Fibroblast of skin of back (primary cell): ENCODE measurements at places on chromosomes 5 and 9.
A peak's percentile ranks its signal among the peaks of the same experiment; 100 is the strongest.

- no peak for DNase-seq
These were observed 5.2 kb downstream of the PPP2R2B start for GRCh38 chr5:146873186-146873917.

GRCh38 chr5:14977058-14977685 is 105.6 kb upstream of the ANKH start:
- no peak for DNase-seq

DNA sequence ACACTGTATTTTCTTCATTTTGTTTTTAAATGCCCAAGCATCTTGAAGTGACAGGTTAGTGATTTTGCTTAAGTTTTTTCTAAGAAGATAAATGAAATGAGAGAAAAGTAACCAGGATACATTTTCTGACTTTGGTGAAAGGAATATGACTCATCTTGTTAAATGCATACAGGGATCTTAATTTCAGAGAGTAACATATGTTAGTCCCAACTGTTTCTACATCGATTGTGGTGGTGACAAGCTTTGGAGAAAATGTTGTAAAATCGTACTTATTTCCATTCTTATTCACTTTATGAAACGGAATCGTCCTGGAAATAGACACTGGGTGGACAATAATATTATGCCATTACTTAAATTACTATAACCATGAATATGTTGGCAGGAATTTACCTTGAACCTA is 107.5 kb downstream of the KCNN2 start:
- DNase-seq: no peak

DNA sequence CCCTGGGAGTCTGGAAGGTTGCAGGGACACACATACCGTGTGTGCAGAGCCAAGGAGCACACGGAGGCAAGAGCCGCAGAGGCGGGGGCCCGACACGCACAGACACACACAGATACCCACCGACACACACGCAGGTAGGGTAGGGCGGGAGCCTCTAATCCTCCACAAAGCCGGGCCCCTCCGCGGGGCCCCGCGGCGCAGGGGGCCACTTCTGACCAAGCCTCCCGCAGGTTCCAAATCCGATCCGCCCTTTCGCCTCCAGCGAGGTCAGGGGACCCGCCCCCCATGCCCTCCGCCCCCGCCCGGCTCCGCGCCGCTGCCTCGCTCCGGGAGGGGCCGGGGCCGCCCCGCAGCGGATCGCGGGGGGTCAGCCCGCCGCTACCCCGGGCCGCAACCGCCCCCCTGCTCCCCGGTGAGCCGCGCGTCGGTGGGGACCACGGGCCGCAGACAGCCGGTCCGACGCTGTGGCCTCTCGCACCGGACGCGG is 1.4 kb upstream of the LMX1B start:
- no peak for DNase-seq

- DNase-seq: no peak
These were observed 34.2 kb downstream of the CORO2A start for GRCh38 chr9:98158071-98158831.

- DNase-seq: no peak
These were observed 201.7 kb downstream of the MEF2C start for GRCh38 chr5:88681211-88681803.

DNA sequence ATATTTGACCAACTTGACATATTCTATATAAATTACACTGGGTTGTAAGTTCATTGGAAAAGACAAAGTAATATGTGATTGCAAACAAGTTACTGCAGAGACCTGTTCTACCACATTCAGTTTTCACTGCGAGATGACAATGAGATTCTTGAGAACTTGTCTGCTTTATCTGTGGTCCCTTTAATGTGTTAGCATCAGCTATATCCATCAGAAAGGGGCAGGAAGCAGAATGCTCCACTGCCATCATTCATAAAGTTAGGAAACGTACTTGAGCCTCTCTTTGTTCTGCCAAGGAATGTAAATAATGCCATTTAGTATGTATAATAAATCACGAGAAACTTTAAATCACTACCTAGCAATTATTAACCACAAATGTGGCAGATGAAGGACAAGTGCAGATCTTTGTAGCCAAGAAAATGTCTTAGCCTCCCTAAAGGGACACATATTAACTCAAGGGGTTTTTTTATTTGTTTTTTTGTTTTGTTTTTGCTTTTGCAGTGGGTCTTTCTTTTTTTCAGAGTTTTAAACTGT is 59.4 kb downstream of the GIN1 start:
- DNase-seq: no peak

- DNase-seq: peak; percentile 94
These were observed 40.6 kb downstream of the SGCD start for GRCh38 chr5:156367597-156367996.
